Foreskin keratinocyte (primary cell): ENCODE measurements at places on chromosomes 11 and 22.

DNA sequence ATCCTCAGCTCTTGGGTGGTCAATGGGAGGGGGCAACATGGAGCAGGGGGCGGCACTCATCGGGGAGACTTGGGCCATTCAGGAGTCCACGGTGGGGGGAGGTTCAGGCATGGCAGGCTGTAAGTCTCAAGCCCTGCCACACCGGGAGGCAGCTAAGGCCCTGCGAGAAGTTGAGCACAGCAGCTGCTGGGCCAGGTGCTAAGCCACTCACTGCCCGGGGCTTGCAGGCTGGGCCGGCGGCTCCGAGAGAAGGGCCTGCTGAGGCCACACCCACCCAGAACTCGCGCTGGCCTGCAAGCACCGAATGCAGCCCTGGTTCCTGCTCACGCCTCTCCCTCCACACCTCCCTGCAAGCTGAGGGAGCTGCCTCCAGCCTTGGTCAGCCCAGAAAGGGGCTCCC, 131.4 kb downstream of the OR4C45 start:
- no peak for DNase-seq

DNA sequence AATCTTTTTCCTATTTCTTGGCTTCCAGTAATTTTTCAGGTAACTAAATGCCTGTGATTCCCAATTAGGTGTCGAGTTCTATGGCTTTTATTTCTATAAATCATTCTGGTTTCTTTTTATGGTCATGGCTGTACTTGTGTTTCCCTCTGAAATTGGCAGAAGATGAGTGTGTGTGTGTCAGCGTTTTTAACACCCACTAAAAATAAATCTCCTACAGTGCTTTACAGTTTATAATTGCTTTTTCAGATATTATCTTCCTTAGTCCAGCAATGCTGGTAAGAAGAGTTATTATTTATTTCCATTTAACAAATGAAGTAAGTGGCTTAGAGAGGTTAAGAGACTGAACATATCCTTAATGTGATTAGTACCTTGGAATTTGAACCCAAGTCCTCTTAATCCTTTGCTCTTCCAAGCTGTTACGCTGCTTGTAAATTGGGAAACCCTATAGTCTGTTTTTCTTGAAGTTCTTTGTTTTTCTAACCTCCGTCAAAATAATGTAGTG, 125.2 kb downstream of the TEAD1 start:
- DNase-seq: no peak

DNA sequence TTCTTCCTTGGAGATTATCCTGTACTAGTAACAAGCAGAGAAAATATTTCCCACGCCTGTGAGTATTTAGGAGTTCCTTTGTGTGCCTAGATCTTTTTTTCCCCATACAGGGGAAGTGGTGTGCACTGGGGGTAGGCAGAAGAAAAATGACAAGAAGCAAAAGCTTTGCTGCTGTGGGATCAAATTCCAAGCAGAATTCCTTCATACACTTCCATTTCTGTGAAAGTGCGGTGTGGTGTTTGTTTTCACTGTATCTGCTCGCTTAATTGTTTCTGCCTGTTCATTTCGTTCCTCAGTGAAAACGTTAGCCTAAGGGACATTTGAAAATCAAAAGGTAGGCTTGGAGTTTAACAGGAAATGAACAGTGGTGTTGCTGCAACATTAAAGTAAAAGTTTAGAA, 47.9 kb downstream of the BLID start:
- no peak for DNase-seq

- no peak for DNase-seq
These were observed 73.2 kb downstream of the KIAA1671 start for GRCh38 chr22:25025491-25026400.

GRCh38 chr22:35377735-35378134, 3.2 kb upstream of the HMOX1 start:
- no peak for DNase-seq

DNA sequence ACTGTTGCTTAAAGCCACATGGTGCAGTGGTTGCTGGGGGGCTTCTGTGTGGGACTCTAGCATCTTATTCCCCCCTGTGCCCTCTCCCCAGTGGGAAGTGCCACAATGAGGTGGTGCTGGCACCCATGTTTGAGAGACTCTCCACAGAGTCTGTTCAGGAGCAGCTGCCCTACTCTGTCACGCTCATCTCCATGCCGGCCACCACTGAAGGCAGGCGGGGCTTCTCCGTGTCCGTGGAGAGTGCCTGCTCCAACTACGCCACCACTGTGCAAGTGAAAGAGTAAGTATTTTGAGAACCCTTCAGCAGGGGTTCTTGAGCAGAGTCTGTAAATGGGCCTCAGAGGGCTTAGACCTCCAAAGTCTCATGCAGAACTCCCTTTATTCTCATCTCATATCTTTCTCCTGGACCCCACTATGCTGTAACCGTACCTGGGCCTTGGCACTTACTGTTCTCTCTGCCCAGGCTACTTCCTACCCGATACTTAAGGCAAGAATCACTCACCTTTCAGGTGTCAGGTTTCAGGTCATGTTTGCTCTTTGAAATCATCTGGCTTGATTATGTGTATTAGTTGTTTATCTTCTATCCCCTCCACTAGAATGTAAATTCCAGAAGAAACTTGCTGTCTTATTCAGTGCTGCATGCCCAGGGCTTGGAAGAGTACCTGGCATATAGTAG, 32.4 kb downstream of the PIK3IP1 start:
- no peak for DNase-seq

DNA sequence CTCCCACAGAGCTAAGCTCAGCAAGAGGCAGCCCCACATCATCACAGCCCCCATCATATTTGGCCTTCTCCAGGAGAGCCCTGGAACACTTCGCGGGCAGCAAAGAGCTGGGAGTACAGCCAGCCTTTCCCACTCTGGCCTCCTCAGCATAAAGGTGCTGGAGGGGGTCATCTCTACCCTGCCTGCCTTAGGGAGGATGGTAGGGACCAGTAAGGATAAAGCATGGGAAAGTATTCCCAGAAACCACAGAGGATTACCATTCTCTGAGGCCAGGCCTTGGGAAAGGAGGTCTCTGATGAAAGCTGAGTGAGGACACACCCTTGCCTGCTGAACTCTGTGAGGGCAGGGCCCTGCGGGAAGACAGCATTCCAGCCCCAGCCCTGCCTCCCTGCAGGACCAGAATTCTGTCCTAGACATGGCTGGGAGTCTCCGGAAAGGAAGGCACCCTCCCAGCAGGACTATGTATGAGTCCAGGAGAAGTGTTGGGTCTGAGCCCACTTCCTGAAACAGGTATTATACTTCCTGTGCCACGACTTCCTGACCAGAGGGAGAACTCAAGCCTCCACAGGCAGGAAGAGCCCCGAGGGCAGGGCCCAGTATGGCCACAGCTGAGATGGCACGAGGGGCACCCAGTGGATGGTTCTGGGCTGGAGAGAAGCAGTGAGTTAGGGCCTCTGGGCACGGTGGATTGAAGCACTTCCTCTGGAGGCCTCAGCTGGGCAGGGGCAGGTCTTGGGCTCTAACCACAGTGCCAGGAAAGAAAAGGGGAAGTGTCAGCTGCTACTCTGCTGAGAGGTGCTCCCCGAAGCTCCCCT, 12.9 kb upstream of the CASTOR1 start:
- DNase-seq: peak; percentile 63

DNA sequence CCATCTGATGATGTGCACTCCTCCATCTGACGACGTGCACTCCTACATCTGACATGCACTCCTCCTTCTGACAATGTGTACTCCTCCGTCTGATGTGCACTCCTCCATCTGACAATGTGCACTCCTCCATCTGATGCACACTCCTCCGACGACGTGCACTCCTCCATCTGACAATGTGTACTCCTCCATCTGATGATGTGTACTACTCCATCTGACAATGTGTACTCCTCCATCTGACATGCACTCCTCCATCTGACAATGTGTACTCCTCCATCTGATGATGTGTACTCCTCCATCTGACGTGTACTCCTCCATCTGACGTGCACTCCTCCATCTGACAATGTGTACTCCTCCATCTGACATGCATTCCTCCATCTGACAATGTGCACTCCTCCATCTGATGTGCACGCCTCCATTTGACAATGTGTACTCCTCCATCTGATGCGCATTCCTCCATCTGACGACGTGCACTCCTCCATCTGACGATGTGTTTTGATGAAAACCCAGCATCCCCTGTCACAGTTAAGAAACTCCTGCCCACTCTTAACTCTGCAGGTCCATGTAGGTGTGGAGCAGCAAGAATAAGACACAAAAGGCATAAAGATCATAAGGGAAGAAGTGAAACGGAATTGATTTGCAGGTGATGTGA, 9.7 kb upstream of the IL17REL start:
- DNase-seq: no peak

DNA sequence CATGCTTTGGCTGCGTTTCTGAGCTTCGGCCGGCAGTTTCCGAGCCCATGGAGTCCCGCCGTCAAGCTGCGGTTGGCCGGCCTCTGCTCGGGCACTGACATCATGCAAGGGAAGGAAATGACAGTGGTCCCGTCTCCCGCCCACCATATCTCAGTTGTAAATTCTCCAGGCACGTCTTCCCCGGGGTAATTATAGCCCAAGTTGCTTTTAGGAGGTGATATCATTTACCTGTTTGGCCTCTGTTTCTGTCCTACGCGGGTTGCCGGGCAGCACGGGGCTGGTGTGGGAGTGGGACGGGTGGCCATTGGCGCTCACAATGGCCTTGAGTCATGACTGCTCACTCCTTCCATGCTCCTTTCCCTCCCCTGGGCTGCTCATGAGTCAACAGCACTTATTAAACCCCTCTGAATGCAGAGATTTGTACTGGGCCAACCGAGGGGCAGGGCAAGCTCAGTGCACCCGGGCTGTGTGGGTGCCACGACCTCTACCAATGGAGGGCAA, 4.2 kb upstream of the ANO1 start:
- DNase-seq: no peak
